ENCODE measurements at places on chromosomes 3 and 15.

DNA sequence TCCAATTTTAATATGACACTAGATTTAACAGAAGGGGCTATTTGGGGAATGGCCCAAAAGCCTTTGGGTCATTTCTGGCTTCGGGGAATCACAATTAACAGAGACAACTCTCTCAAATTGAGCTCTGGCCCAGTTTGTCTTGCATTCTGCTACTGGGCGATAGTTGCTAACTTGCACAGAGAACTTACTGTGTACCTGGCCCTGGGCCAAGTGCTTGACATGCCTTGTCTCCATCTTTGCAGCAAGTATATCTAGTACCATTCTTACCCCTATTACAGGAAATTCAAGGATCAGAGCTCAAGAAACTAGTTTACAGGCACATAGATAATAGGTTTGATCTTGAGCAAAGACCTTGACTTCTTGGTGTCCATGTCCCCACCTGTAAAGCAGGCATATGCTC is 175.7 kb downstream of the TMEM108 start:
- no peak for DNase-seq

DNA sequence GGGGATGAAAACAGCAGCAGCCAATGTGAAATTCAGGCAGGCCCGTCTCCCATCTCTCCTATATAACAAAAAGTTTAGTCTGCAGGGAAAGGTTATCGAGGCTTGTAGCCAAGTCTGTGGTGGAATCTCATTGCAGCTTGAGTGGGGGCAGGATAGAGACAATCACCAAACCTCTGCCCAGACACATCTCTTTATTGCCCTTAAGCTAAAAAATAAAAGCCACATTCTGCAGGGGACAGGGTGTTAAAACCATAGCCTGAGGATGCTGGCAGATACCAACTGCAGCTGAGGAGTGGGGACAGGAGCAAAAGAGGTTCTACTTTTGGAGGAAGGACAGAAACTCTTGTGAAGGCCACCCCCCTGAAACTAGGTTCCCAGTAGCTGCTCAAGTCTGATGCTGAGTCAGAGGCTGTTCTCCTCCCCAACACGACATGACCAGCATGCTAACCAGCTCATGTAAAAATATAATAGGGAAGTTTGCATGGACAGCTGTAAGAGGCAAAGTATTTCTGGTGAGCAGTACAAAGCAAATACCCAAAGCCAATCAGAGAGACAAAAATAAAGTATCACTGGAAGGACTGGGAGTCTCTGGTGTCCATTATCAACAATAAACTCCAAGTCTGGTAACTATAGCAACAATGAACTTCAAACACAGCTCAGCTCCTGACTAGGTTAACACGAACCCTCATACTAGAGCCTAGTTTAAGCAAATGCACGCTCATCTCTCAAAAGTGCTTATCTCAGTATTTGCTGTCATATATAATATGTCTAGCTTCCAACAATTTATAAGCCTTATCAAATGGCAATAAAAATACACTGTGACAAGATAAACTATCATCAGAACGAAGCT is 362.2 kb upstream of the SLCO3A1 start:
- DNase-seq = peak; percentile 41

DNA sequence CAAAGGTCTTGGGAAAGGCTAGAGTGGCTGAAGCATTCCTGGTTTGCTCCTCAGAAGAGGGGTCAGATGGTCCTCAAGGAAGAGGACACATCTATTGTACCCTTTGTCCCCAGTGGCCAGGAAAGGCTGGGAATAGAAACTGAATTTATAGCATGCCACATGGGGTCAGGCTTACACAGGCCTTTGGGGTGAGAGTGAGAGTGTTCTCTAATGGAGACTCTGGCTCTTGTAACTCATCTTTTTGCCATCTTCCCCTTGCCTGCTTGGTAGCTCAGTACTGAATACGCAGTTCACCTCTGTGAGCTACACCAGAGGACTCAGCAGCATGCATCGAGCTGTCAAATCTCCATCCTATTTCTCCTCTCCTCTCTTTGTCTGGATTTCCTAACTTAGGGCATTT is 87.5 kb downstream of the ATP2B2 start:
- peak; percentile 34 for DNase-seq

GRCh38 chr15:87167055-87167454 is 1087.4 kb downstream of the AGBL1 start:
- peak; percentile 49 for DNase-seq

GRCh38 chr3:78979028-78979427 is 788.8 kb downstream of the ROBO1 start:
- no peak for DNase-seq
